Amniotic stem cell (primary cell): ENCODE measurements at places on chromosomes 16 and 17.
A peak's percentile ranks its signal among the peaks of the same experiment; 100 is the strongest.

GRCh38 chr17:76397687-76398522 is 13.5 kb downstream of the SPHK1 start:
- peak; percentile 46 for DNase-seq

GRCh38 chr17:7147772-7148171 is 31.4 kb downstream of the ASGR1 start:
- no peak for DNase-seq

DNA sequence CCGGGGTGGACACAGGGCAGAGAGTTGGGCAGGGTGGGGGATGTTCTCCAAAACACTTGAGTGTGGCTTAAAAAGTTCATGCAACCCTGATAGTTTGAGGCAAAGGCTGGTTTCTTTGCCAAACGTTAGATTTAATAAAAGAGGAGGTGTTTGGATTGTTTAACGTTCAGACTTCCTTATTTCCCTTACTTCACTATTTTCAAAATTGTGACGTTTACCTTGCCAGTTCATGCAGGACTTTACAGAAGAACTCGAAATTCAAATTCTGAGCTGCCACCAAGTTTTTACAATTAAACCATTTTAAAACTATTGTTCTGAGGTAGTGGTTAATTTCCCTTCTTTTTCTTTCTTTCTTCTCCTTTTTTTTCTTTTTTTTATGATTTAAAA is 5.5 kb downstream of the SEC14L1 start:
- DNase-seq = no peak

DNA sequence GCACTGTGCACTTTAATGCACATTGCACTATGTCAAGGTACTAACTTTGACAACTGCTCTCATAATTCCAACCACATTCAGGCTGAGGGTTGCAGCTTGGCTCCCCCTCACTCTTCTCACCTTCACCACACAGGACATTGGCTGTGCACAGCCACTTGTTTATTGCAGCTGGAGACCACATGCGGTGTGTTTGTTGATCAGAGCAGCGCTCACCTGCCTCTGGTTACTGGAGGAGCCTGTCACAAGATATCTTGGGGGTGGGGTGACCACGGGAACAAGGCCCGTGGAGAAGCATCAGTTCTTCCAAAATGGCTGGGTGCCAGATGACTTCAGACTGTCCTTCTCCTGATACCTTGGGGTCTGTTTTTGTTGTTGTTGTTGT is 10.6 kb upstream of the CCL5 start:
- DNase-seq = no peak

- no peak for DNase-seq
These were observed 246.1 kb downstream of the SLC39A11 start for GRCh38 chr17:72846399-72846798.

GRCh38 chr17:3982541-3983017 is 18.3 kb upstream of the ATP2A3 start:
- DNase-seq = no peak

DNA sequence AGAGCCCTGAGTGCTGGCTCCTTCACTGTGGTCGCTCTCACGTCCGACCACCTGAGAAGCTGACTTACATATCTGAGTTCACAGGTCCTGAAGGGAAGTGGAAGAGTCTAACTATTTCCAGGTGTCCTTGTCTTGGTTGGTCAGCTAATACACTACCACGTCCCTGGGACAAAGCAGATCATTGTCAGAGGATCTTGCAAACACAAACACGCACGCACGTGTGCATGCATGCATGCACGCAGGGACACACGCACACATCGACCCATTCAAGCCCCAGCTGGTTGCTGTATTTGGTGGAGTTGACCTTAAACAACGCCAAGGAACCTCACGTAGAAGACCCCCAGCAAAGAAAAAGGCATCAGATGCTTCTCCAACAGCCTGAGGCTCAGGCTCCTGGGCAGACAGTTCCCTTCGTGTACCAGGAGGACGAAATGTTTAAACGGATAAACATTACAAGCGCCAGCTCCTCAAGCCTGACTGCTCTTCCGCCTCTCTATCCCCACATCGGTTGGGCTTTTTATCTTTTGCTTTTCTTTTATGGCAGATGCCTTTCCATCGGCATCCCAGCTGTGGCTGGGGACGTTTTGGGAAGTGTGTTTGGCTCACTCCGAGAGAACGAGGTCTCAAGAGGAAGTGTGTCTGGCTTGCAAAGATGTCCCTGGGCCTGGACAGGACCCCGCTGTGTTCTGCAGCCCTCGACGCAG is 95.8 kb downstream of the TBC1D16 start:
- no peak for DNase-seq

GRCh38 chr17:60720763-60721531 is 43.3 kb downstream of the BCAS3 start:
- DNase-seq = peak; percentile 58

DNA sequence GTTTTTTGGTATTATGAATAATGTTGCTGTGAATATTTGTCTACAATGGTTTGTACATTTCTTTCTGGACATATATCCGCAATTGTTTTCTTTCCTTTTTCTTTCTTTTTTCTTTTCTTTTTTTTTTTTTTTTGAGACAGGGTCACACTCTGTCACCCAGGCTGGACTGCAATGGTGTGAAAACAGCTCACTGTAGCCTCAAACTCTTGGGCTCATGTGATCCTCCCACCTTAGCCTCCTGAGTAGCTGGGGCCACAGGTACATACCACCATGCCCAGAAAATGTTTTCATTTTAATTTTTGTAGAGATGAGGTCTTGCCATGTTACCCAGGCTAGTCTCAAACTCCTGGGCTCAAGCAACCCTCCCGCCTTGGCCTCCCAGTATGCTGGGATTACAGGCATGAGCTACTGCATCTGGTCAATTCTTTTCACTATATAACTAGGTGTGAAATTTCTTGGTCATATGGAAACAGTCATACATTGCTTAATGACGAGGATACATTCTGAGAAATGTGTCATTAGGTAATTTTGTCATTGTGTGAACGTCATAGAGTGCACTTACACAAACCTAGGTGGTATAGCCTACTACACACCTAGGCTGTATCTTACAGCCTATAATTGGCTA is 15.2 kb downstream of the IL21R start:
- DNase-seq = no peak

DNA sequence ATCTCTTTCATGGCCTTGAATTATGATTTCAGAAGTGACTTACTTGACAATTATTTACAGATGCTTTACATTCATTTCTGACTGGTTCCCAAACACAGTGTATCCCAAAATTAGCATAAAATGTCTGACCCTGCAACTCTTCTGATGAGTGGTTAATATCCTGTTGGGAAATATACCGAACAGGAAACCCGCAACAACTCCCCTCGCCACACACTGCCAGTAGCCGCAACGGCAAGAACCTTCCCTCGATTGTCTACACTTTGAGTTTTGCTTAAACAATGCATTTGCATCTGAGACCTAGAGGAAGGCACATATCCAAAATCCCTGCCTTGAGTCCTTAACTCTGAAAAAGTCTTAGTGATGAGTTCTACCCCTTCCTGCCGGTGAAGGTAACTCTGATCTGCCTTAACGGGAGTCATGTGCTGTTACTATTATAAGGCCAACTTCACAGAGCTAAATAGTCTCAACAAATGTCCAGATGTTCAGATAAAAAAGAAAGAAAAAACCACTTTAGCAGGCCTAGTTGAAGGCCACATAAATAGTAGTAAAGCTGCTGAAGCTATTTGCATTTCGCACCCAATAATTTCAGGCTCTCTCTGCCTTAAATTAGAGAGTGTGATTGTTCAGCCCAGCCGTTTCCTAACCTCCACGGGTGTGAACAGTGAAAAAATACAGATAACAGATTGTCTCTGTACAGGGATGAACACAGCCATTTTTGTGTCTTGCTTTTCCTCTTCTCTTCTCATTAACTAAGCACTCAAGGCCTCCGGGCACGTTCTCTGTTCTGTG is 321.1 kb downstream of the HS3ST3B1 start:
- DNase-seq = no peak

GRCh38 chr17:16930571-16931317 is 41.2 kb downstream of the TNFRSF13B start:
- DNase-seq = no peak

- DNase-seq = no peak
These were observed 641 bp upstream of the CBX2 start for GRCh38 chr17:79777120-79777893.

GRCh38 chr17:31838636-31839225 is 20.3 kb downstream of the COPRS start:
- DNase-seq = no peak

- peak; percentile 45 for DNase-seq
These were observed 37.6 kb downstream of the ARHGAP27 start for GRCh38 chr17:45394913-45395568.

DNA sequence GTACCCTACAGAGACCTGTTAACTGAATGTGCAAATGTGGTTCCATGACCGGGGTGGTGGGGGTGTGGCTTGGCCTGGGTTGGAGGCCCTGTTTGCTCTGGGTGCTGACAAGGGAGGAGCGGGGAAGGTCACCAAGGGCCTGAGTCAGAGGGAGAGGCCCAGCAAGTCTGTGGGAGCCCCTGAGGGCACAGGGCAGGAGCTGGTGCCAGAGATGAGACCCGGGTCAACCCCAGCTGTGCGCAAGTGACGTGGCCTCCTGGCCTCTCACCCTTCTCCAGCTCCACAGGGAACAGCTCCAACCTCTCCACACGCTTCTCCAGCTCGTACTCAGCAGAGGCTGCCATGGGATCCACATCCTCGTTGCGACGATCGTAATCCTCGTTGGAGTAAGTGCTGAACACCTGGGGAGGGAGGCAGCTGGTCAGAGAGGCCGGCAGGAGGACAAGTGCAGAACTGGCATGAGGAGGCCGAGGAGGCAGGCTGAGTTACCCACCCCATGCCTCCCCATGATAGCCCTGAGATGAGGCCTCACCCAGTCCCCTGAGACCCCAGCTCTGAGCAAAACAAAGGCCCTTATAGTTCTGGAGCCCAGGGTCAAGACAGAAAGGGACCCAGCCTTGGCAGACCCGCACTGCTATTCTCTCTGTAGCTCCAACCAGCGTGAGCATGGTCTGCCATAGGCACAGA is 5.5 kb downstream of the PPP1R9B start:
- DNase-seq = no peak

DNA sequence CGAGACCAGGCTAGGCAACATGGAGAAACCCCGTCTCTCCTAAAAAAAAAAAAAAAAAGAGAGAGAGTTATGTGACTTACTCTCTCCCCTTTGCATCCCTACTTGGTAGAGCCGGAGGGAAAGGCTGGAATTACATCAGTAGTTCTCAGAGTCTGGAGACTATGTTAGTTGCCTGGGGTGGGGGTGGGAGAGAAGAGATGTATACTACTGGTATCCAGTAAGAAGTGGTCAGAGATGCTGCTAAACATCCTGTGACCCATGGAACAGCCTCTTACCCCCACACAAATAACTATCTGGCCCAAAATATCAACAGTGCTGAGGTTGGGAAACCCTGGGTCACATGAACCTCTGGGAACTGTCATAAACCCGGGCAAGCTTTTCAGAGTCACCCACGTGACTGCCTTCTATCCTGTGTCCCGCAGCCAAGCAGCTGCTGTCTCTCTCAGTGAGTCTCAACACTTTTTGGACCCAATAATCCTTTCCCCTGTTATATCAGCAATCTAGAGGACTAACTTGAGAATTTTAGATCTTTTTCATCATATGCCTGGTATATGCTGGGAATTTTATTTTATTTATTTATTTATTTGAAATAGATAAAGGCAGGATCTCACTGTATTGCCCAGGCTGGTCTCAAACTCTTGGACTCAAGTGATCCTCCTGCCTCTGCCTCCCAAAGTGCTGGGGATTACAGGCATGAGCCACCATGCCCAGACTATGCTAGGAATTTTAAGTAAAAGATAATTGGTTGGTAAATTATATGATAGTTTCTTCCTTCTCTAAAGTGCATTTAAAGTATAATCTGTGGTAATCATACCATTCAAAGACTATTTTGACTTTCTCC is 8.7 kb downstream of the EIF1 start:
- DNase-seq = no peak

DNA sequence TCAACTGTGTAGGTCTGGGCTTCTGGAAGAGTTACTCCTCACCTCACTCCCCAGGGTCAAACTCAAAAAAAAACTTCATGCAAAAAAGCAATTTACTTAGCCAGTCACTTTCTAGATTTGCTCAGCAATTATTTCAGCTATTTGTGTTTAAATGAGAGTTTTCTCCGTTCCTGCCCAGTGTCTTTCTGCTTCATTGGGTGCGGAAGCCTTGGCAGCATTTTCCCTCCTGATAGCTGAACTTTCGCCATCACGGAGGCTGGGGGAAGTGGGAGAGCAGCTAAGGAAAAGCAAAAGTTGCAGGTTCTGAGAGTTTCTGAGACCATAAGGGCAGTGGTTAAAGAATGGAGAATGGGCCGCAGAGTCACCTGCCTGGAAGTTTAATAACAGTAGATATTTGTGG is 287.1 kb upstream of the DYNLRB2 start:
- DNase-seq = no peak

DNA sequence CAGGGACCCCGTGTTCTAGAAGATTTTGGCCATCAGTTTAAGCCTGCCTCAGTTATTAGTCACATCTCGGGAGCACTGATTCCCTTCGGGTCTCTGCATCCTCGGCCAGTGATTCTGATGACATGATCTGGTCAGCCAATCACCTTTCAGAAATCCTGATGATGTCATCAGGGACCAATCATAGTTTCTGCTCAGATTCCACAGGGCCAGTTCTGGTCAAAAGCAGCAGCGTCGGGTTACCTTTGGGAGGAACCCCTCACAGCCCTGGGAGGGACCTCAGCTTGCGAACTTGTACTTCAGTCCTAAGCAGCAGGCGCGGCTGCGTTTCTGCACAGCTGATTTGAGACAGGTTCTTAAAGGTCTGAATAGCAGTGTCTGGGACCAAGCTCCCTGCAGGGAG is 13.9 kb downstream of the KDM8 start:
- peak; percentile 33 for DNase-seq

DNA sequence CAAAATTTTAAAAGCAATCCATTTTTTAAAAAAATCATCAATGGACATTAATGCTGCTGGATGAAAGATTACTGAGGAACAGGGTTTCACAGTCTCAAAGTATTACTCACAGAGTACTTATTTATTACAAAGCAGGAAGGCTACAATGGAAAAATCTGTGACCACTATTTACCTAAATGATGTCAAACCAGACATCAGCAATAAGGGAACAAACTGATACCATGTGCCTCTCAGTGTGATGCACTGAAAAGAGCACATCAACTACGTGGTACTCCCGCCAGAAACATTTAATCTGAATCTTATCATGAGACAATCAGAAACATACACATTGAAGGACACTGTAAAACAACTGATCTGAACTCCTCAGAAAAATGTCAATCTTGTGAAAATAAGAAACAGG is 124.2 kb downstream of the PARN start:
- DNase-seq = no peak

DNA sequence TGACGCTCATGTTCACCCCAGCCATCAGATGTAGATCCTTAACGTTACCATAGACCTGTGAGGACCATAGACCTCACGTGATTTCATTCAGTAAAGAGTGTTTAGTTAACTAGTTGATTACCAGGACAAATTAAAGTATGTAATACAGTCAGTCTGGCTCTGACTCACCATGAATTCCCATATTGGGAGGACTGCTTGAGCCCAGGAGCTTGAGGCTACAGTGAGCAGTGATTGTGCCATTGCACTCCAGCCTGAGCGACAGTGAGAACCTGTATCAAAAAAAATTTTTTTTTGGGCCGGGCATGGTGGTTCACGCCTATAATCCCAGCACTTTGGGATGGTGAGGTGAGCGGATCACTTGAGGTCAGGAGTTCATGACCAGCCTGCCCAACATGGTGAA is 13.5 kb upstream of the FA2H start:
- DNase-seq = no peak
